ENCODE measurements at places on chromosomes 6 and 20. TPM values are rescaled to one million over a fixed set of nuclear protein-coding genes. Genes with fewer than 3 reads are reported as not detected.
A peak's percentile ranks its signal among the peaks of the same experiment; 100 is the strongest.

GRCh38 chr20:50953821-50954220 lies 4.5 kb downstream of the DPM1 start:
- H3K27ac ChIP-seq: no peak overlapping the region
- no peak overlapping the region for H3K4me3 ChIP-seq
- H3K4me1 ChIP-seq: peaks cover 29% of the 10 kb centered on the region
- H3K27me3 ChIP-seq: no peaks in the 10 kb centered on the region

GRCh38 chr6:113178349-113178748 lies 678.8 kb upstream of the MARCKS start:
- no peaks in the 10 kb centered on the region for H3K4me1 ChIP-seq
- no peaks in the 10 kb centered on the region for H3K27me3 ChIP-seq
- no peak overlapping the region for H3K27ac ChIP-seq
- no peaks in the 10 kb centered on the region for H3K36me3 ChIP-seq
- H3K4me3 ChIP-seq: no peak overlapping the region
- no peak for DNase-seq

GRCh38 chr6:125868252-125868651 lies 77.5 kb downstream of the NCOA7 start:
- H3K4me1 ChIP-seq: no peaks in the 10 kb centered on the region
- DNase-seq: no peak
- no peak overlapping the region for H3K4me3 ChIP-seq
- no peaks in the 10 kb centered on the region for H3K36me3 ChIP-seq
- peak overlapping the region; percentile 53 for H3K27ac ChIP-seq

GRCh38 chr6:16514249-16514648 lies 247.0 kb downstream of the ATXN1 start:
- H3K36me3 ChIP-seq: no peaks in the 10 kb centered on the region
- H3K27me3 ChIP-seq: no peaks in the 10 kb centered on the region
- H3K4me1 ChIP-seq: peaks cover 32% of the 10 kb centered on the region
- H3K27ac ChIP-seq: no peak overlapping the region
- no peak for DNase-seq

DNA sequence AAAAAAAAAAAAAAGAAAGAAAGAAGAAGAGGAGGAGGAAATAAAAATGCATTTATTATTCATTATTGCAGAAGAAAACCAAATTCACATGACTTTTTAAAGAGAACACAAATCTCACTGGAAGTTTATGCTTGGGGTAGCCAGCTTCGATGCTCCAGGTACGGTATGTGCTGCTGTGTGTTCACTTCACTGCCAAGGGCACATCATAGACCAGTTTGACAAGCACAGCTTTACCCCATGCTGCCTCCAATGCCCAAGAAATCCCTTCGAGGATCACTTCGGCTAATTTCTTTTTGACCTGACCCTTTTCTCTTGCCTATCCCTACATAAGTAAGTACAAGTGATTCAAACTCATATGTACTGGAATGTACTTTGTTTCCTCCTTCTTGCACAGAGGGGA lies 41.9 kb upstream of the RBM24 start:
- no peaks in the 10 kb centered on the region for H3K36me3 ChIP-seq
- H3K27me3 ChIP-seq: no peaks in the 10 kb centered on the region
- no peaks in the 10 kb centered on the region for H3K4me1 ChIP-seq
- DNase-seq: no peak
- H3K4me3 ChIP-seq: no peak overlapping the region
- no peak overlapping the region for H3K27ac ChIP-seq

- no peaks in the 10 kb centered on the region for H3K4me1 ChIP-seq
- H3K27me3 ChIP-seq: no peaks in the 10 kb centered on the region
- no peak overlapping the region for H3K27ac ChIP-seq
- H3K36me3 ChIP-seq: no peaks in the 10 kb centered on the region
- H3K4me3 ChIP-seq: no peak overlapping the region
Measured at GRCh38 chr20:23255716-23256385, 94.7 kb upstream of the NXT1 start.

- H3K27ac ChIP-seq: no peak overlapping the region
- DNase-seq: no peak
- H3K36me3 ChIP-seq: no peaks in the 10 kb centered on the region
- H3K27me3 ChIP-seq: no peaks in the 10 kb centered on the region
- no peak overlapping the region for H3K4me3 ChIP-seq
Measured at GRCh38 chr6:21270636-21271201, 322.8 kb upstream of the SOX4 start.

GRCh38 chr20:36802326-36803222 lies 29.0 kb upstream of the DSN1 start:
- H3K4me3 ChIP-seq: no peak overlapping the region
- DNase-seq: no peak
- H3K27me3 ChIP-seq: no peaks in the 10 kb centered on the region
- peak overlapping the region; percentile 64 for H3K27ac ChIP-seq

DNA sequence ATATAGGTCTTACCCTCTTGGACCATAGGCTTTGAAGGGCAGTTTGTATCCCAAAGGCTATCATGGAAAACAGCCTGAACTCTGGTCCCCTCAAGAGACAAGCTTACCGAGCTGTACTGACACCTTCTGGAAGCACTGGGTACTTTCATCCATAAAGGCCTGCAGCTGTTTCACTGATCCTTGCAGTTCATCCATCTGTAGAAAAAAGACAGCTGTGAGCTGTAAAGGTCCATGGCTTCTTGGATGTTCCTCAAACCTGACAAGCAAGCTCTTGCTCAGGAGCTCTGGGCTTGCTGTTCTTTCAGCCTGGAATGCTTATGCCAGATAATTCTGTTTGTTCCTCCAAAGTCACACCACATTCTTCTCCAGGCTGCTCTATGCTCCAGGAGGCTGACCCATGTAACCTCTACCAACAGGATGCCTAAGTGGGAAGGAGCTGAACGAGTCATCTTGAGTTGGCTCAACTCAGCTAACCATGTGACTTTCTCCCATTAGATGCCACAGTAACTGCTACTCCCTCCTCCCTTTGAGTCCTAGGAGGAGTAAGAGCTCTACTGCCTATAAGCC lies 8.8 kb upstream of the NDRG3 start:
- no peak overlapping the region for H3K4me3 ChIP-seq
- H3K4me1 ChIP-seq: peaks cover 15% of the 10 kb centered on the region
- DNase-seq: peak; percentile 84
- no peaks in the 10 kb centered on the region for H3K27me3 ChIP-seq
- H3K27ac ChIP-seq: peak overlapping the region; percentile 75

The MUC21 gene
- 1.2 TPM for polyA plus RNA-seq

- H3K4me1 ChIP-seq: no peaks in the 10 kb centered on the region
- no peak for DNase-seq
- no peak overlapping the region for H3K4me3 ChIP-seq
- H3K27me3 ChIP-seq: no peaks in the 10 kb centered on the region
Measured at GRCh38 chr6:159777240-159777904, 12.0 kb downstream of the TCP1 start.

The FAM229B gene
- polyA plus RNA-seq: 7.8 TPM

DNA sequence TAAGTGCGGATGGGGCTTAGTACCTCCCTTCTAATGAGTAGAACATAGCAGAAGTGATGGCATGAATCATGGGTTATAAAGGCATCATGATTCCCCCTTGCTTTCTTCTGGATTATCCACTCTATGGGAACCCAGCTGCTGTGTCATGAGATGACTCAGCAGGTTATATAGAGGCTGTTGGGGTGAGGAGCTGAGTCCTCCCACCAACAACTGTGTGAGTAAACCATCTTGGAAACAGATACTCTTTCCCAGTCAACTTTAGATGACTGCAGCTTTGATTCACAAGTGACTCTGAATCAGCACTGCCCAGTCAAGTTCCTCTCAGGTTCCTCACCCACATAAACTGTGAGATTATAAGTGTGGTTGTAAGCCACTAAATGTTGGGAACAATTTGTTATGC lies 46.3 kb downstream of the FAM83B start:
- no peak for DNase-seq
- no peak overlapping the region for H3K27ac ChIP-seq
- no peak overlapping the region for H3K4me3 ChIP-seq
- no peaks in the 10 kb centered on the region for H3K27me3 ChIP-seq
- no peaks in the 10 kb centered on the region for H3K4me1 ChIP-seq

GRCh38 chr6:124494956-124495664 lies 467.1 kb upstream of the RNF217 start:
- no peaks in the 10 kb centered on the region for H3K4me1 ChIP-seq
- no peaks in the 10 kb centered on the region for H3K36me3 ChIP-seq
- H3K27me3 ChIP-seq: no peaks in the 10 kb centered on the region

The DEFB124 gene
- polyA plus RNA-seq: not detected

The SOX18 gene
- polyA plus RNA-seq: 11.9 TPM

GRCh38 chr20:24572862-24573261 lies 103.4 kb downstream of the SYNDIG1 start:
- H3K27me3 ChIP-seq: no peaks in the 10 kb centered on the region
- no peak for DNase-seq
- H3K27ac ChIP-seq: no peak overlapping the region

DNA sequence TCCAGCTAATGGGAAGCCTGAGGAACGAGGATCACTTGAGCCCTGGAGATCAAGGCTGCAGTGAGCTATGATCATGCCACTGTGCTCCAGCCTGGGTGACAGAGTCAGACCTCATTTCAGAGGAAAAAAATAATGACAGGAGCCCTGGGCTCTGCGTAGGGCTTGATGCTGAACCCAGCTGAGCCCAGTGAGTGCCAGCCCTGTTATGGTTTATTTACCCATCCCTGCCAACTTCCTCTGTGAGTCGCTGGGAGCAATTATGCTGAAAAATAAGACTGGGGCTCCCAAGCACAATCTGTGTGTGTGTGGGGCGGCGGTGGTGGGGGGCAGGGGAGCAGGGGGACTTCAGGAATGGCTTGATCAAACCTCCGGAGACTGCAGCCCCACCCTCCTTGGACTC lies 75.9 kb upstream of the PMEPA1 start:
- H3K36me3 ChIP-seq: no peaks in the 10 kb centered on the region
- no peak for DNase-seq
- no peak overlapping the region for H3K27ac ChIP-seq
- no peak overlapping the region for H3K4me3 ChIP-seq

GRCh38 chr20:25187635-25188034 lies 7.9 kb upstream of the ENTPD6 start:
- no peak overlapping the region for H3K4me3 ChIP-seq
- no peak for DNase-seq
- H3K4me1 ChIP-seq: no peaks in the 10 kb centered on the region
- H3K27ac ChIP-seq: no peak overlapping the region

The UST gene
- polyA plus RNA-seq: 0.46 TPM

- peaks cover 2% of the 10 kb centered on the region for H3K27me3 ChIP-seq
- no peak overlapping the region for H3K4me3 ChIP-seq
Measured at GRCh38 chr20:62737271-62737811, 28.7 kb downstream of the NTSR1 start.

DNA sequence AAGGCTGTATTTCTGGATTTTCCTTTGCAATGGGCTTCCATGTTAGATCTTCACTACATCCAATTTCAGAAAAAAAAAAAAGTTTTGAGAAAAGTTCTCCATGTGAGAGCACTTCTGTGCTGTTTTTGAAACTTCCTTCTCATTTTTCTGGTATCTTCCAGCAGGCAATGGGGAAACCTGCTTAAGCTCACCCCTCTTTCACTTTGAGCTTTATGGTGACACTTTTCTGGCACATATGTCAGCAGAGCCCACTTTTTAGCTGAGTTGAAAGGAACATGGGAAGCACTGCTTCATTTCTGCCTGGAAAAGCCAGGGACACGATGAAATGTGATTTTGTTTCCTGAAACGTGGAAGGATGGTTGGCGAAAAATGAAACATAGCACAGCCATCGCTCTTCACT lies 293.7 kb downstream of the PLCB1 start:
- no peaks in the 10 kb centered on the region for H3K36me3 ChIP-seq
- H3K27ac ChIP-seq: peak overlapping the region; percentile 34
- no peak for DNase-seq
- peaks cover 47% of the 10 kb centered on the region for H3K4me1 ChIP-seq
- no peaks in the 10 kb centered on the region for H3K27me3 ChIP-seq

GRCh38 chr6:164756723-164757122 lies 552.7 kb downstream of the C6orf118 start:
- DNase-seq: no peak
- no peaks in the 10 kb centered on the region for H3K27me3 ChIP-seq
- no peak overlapping the region for H3K27ac ChIP-seq
- H3K4me1 ChIP-seq: no peaks in the 10 kb centered on the region
- no peak overlapping the region for H3K4me3 ChIP-seq

GRCh38 chr20:36017048-36017951 lies 48.9 kb downstream of the CNBD2 start:
- H3K4me1 ChIP-seq: peaks cover 15% of the 10 kb centered on the region
- H3K36me3 ChIP-seq: no peaks in the 10 kb centered on the region
- H3K27me3 ChIP-seq: no peaks in the 10 kb centered on the region
- H3K27ac ChIP-seq: peak overlapping the region; percentile 40
- H3K4me3 ChIP-seq: no peak overlapping the region

- H3K4me3 ChIP-seq: no peak overlapping the region
- H3K27me3 ChIP-seq: no peaks in the 10 kb centered on the region
- no peak overlapping the region for H3K27ac ChIP-seq
- H3K4me1 ChIP-seq: peaks cover 37% of the 10 kb centered on the region
Measured at GRCh38 chr20:50743087-50743486, 11.7 kb downstream of the PARD6B start.

The PBOV1 gene
- not detected for polyA plus RNA-seq

DNA sequence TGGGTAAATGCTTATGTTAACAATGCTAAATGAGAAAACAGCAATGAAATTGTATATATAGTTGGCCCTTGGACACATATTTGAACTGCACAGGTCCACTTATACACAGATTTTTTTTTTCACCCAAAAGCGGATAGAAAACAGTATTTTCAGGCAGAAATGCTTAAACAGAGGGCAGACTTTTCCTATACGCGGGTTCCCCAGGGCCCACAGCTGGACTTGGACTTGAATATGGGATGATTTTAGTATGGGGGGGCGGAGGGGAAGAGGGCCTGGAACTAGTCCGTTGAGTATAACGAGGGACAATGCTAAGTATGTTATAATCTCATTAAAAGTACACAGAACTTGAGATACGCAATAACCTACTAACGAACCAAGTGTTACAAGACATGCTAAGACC lies 1.1 kb upstream of the PRSS35 start:
- no peaks in the 10 kb centered on the region for H3K27me3 ChIP-seq
- H3K4me3 ChIP-seq: no peak overlapping the region
- no peak for DNase-seq
- no peak overlapping the region for H3K27ac ChIP-seq

DNA sequence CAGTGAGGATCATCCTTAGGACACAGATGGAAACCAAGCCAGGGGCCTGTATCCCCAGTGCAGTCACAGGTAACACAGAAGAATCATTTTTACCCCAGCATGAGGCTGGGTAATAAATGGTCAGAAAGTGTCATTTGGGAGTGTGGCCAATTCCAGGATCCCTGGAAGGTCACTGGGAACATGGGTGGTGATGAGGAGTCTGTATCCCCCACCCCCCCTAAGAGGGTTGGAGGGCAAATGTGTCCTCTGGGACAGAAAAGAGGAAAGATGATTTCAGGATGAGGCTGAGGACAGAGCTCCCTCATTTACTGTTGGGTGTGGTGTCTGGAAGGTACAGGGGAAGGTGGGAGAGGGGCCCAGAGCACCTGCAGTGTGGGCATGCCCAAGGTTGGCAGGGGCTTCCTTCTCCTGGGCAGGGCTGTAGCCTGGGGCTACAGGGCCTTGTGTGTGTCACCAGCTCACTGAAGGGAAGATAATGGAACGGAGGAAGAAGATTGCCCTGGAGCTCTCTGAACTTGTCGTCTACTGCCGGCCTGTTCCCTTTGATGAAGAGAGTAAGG lies 34.5 kb downstream of the PLCG1 start:
- no peaks in the 10 kb centered on the region for H3K4me1 ChIP-seq
- H3K36me3 ChIP-seq: peaks cover 37% of the 10 kb centered on the region
- no peak overlapping the region for H3K4me3 ChIP-seq
- no peak for DNase-seq
- peak overlapping the region; percentile 83 for H3K27ac ChIP-seq

Measured in sigmoid colon (tissue), 7 donors.